ENCODE measurements at places on chromosomes 6 and 20. TPM values are rescaled to one million over a fixed set of nuclear protein-coding genes. Genes with fewer than 3 reads are reported as not detected.

The ULBP3 gene
- 13.1 TPM for polyA plus RNA-seq

DNA sequence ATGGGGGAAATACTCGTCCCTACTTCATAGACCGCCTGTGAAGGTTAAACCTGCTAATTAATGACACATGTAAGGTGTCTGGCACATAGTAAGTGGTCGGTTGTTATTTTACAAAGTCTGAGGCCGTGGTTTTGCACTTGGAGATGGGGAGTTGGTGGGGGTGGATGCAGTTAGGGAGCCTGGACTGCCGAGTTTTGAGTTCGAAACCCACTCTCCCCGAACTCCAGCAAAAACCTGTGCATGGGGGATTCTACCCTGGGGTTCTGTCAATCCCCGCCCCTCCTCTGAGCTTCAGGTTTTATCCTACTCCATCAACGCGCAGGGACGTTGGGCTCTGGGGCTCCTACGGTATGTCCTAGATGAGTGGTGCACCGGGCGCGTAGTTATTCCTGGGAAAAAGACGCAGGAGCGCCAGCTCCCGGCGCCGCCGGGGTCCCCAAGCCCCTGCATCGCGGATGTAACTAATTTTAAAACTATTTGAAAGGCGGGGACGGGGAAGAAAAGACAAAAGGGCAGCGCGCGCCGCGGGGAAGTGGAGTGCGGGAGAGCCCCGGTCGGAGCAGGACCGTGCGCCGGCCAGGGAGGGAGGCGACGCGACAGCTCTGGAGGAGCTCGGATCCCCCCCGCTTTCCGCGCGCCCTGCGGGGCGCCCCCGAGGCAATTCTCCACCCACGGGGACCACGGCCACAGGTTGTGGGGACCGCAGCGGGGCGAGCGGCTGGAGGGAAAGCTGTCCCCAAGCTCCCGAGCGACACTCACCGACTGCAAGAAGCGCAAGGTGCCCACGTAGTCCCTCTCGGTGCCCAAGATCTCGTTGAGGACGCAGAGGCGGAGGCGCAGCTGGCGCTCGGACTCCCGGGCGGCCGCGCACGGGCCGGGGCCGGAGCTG lies 672 bp downstream of the PREX1 start:
- DNase-seq, result no peak

- peak; percentile 32 for DNase-seq
Measured at GRCh38 chr20:35120012-35120701, 27.0 kb downstream of the EDEM2 start.

The F13A1 gene
- not detected for polyA plus RNA-seq

- no peak for DNase-seq
Measured at GRCh38 chr20:25338112-25339023, 52.3 kb downstream of the ABHD12 start.

- no peak for DNase-seq
Measured at GRCh38 chr6:137875058-137875520, 8.0 kb downstream of the TNFAIP3 start.

DNA sequence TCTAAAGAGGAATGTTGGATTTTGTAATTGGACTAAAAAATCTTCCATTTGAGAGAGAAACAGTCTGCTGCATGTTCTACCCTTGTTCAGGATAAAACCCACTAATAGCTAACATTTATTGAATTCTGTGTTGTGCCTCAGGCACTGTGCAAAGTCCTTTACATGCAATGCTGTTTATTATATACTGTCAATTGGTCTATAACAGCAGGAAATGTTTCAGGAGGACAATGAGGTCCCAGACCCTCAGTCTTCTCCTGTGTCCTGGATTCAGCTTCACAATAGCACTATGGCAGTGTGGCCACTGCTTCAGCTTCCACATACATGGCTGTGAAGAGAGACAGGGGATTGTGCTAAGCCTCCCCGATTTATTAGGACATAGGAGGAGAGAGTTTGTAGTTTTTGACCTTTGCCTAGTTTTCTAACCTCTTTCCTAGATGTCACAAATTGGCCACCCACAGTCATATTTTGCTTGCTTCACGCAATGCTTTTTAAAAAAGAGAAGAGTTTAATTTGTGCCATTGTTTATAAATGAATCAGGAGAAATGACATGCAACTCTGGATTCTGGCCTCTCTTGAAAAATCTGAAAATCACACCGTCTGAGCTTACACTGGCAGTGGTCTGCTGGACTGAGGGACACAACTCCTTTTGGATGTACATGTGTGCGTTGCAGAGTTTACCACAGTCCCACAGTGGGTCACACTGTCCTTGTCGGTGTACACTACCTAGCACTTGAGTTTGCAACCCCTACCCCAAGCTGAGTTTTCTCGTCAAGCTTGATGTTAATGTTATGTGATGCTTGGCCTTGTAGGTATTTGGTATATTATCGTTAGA lies 11.3 kb downstream of the PTPN1 start:
- DNase-seq, result no peak

DNA sequence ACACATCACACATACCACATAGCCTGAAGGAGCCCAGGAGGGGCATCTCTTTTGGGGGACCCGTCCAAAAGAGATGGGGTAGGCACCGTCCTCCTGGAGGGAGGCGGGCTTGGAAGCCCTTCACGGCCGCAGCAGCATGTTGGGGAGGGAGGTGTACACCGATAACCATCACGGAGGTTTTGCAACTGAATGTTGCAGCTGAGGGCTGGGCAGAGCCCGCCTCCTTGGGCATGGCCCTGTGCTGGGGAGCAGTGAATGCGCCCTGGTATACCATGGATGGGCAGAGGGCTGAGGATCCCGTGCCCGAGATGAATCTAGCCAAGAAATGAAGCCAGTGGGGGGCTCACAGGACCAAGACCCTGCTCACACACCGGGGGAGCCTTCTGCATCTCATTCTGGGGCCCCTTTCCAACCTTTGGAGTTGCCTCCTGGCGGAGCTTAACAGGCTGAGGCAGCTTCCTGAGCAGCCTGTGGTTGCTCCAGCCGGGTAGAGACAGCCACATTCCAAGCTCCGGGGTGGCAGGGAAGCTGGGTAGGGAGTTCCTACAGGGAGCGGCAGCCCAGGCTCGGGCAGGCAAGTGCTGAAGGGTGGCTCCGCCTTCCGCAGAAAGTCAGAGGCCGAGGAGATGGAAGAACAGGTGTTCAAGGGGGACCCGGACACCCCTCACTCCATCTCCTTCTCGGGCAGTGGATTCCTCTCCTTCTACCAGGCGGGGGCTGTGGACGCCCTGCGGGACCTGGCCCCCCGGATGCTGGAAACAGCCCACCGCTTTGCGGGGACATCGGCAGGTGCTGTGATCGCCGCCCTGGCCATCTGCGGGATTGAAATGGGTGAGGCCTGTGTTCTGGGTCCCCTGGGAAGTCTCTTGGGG lies at the start of gene PNPLA1:
Gene PNPLA1 (plus strand): TSS at position 227 of the 872 bp plus-strand sequence. CDS start 400 bp downstream, at position 627.
- DNase-seq, result no peak

- no peak for DNase-seq
Measured at GRCh38 chr6:166556863-166557322, 29.6 kb downstream of the RAMACL start.

GRCh38 chr6:107103082-107103481 lies 12.2 kb downstream of the BEND3 start:
- no peak for DNase-seq

- DNase-seq, result peak; percentile 63
Measured at GRCh38 chr6:149897015-149897697, 757 bp downstream of the RAET1E start.

The BANF2 gene
- polyA plus RNA-seq, result not detected

The ADAM33 gene
- 16.3 TPM for polyA plus RNA-seq

- no peak for DNase-seq
Measured at GRCh38 chr6:45206793-45207492, 121.2 kb upstream of the RUNX2 start.

DNA sequence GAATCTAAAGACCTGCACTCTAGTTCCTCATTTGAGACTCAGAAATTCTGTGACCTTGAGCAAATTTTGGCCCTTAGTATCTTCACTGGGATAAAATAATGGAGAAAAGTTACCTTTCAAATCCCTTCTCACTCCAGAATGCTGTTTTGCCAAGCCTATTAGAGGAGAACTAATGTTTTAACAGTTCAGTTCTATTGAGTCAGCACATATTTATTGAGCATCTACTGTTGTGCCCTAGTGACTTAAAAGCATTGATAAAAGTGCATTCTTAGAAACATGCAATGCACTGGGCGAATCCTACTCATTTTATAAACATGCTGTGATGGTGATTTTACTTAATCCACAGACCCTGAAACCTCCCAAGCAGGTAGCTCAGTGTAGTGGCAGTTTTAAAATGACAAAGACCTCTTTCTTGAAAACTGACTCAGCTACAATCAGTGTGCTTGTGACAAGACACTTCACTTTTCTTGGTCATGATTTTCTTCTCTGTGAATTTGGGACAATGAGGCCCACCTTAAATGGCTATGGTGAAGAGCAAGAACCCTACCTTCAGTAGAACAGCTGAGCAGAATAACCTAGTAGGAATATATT lies 312.0 kb downstream of the ALDH8A1 start:
- DNase-seq, result no peak

DNA sequence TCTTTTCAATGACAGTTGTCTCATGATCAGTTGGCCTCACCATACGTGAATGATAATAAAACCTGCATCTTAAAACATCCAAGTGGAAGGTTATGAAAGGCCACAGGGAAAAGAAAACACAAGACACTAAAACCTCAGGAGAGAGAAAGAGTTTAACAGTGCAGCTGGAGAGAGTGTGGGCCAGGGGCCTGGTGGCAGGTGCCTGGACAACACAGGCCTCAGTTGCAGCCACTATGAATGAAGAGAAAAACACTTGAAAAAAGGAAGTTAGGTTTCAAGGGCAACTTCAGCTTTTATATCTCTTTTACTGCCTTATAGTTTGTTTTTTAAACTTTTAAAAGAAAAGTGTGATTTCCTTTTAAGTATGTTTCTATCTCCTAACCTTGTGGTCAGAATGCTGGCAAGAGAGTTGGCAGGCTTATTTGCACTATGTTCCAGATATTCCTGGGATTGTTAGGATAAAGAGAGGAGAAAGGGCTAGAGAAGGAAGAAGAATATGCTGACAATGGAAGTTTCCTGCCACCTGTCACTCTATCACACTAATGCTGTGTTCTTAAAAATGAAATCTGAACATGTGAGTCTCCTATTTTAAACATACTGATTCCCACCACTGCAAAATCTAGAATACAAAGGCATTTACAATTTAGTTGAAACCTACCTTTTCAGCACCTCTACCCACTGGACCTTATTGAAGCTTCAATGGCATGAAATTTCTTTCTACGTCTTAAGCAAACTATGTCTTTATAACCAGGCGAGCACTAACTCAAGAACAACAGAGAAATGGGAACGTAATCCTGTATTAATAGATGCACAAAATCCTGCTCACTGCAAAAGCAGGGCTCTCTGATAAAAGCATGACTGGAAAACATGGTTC lies 222.4 kb downstream of the CD83 start:
- DNase-seq, result no peak

The SNAP91 gene
- polyA plus RNA-seq, result not detected

DNA sequence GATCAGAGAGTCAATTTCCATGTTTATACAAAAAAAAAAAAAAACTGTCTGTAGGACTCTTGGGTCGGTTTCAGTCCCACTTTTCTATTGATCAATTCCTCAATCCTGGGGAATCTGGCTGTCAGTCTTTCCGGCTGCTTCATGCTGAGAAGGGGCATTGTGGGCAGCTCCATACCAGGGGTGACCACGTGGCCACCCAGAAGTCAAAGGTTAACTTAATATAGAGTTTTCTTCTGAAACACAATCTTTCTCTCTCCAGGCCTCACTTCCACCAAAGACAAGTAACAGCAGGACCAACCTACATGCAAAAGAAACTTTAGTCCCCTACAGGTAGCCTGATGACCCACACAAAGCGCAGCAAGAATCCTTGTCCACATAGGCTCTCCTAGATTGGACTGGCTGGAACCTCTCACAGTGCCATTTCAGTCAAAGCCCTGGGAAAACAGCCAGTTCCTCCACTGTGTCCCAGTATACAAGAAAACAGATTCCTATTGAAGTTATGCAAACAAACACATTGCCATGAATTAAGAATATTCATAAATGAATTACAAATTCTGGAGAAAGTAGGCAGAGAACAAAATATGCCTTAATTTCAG lies 18.5 kb upstream of the SERPINB9 start:
- no peak for DNase-seq

DNA sequence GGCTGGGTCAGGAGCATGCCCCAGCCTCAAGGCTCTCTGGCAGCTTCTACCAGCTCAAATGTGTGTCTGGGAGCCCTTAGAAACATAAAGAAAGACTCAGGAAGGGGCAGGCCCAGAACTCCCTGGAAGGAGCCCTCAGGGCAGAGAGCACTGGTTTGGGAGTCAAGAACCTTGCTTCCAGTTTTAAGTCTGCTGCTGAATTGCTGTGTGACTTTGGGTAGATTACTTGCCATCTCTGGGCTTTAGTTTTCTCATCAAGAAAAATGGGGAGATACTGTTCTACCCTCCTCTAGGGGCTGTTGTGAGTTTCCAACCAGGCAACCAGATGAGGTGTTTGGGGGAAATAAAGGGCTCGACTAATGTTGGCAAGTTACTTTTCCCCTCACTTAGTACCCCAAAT lies 8.8 kb downstream of the GDAP1L1 start:
- DNase-seq, result no peak

- no peak for DNase-seq
Measured at GRCh38 chr6:111533087-111533784, 50.2 kb upstream of the REV3L start.

DNA sequence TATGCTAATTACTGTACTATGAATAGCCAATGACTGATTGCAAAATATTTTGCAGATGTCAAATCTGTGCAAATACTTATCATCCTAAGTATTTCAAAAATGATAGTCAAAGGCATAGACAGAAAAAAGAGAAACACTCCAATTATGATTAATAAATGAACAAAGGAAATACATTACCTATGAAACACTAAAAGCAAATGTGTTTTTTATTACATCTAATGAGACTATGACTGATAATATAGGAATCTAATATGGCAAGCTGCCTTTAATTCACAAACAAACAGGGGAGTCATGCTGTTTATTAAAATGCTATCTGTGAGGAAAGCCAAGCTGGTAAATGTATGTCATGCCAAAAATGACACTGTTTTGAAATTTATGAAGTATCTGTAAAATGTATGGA lies 713.2 kb upstream of the NRSN1 start:
- no peak for DNase-seq

DNA sequence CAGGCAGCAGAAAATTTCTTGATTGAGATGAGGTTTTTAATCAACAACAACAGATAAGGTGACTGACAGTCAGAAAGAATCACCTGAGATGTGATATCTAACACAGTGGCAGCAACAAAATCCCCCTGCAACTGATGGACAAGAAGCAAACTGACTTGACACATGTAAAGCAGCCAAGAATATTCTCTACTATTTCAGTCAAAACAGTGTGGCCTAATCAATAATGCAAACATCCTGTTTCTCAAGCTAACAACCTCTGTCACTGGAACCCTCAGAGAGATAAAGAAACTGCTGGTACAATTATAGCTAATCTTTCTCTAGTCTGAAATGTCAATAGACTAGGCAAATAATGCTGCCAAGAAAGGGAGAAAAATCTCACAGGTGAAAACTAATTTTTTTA lies 4.6 kb upstream of the CGA start:
- DNase-seq, result no peak

The GMNN gene
- 17.4 TPM for polyA plus RNA-seq

The DAAM2 gene
- 3.5 TPM for polyA plus RNA-seq

DNA sequence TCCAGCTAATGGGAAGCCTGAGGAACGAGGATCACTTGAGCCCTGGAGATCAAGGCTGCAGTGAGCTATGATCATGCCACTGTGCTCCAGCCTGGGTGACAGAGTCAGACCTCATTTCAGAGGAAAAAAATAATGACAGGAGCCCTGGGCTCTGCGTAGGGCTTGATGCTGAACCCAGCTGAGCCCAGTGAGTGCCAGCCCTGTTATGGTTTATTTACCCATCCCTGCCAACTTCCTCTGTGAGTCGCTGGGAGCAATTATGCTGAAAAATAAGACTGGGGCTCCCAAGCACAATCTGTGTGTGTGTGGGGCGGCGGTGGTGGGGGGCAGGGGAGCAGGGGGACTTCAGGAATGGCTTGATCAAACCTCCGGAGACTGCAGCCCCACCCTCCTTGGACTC lies 75.9 kb upstream of the PMEPA1 start:
- no peak for DNase-seq

The CTAGE9 gene
- not detected for polyA plus RNA-seq

The GABRR2 gene
- polyA plus RNA-seq, result 0.12 TPM

Measured in AG04450 (cell line).